T-helper 2 cell treated with Interferon-gamma antibody and Interleukin-4, amounts not matched to agents 5 μg/mL and 100 μg/mL, for 36 hours (primary cell): ENCODE measurements at places on chromosomes 16 and 17.

DNA sequence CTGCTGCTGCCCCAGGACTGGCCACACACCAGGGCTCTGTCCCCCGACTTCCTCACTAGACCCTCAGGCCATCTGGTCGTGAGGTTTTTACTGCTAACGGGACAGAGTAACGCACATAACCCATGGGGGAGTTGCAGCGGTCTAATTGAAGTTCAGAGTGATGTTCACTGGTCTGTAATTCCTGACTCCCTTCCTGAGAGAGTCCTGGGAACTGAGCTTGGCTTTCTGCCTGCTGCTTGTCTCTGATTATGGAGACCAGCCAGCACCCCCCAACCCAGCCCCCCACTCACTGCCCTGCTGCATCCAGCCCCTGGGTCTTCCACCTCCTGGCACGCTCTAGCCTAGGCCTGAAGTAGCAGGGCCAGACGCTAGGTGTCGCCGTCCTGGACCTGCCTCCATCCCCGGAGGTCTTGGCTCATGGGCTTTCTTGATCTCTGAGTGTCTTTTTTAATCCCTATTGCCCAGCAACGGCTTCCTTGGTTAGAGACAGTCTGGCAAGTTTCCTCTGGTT lies 192.9 kb downstream of the CCDC182 start:
- no peaks in the 10 kb centered on the region for H3K36me3 ChIP-seq
- no peak overlapping the region for H3K27ac ChIP-seq
- no peak for DNase-seq
- H3K4me1 ChIP-seq, result peaks cover 3% of the 10 kb centered on the region

- no peaks in the 10 kb centered on the region for H3K36me3 ChIP-seq
- peaks cover 2% of the 10 kb centered on the region for H3K27me3 ChIP-seq
- DNase-seq, result no peak
Observed at GRCh38 chr17:81095383-81095762, 60.4 kb downstream of the BAIAP2 start.

GRCh38 chr17:6187836-6188235 lies 117.7 kb downstream of the WSCD1 start:
- H3K4me3 ChIP-seq, result no peak overlapping the region
- H3K27ac ChIP-seq, result no peak overlapping the region
- no peaks in the 10 kb centered on the region for H3K36me3 ChIP-seq
- DNase-seq, result no peak

DNA sequence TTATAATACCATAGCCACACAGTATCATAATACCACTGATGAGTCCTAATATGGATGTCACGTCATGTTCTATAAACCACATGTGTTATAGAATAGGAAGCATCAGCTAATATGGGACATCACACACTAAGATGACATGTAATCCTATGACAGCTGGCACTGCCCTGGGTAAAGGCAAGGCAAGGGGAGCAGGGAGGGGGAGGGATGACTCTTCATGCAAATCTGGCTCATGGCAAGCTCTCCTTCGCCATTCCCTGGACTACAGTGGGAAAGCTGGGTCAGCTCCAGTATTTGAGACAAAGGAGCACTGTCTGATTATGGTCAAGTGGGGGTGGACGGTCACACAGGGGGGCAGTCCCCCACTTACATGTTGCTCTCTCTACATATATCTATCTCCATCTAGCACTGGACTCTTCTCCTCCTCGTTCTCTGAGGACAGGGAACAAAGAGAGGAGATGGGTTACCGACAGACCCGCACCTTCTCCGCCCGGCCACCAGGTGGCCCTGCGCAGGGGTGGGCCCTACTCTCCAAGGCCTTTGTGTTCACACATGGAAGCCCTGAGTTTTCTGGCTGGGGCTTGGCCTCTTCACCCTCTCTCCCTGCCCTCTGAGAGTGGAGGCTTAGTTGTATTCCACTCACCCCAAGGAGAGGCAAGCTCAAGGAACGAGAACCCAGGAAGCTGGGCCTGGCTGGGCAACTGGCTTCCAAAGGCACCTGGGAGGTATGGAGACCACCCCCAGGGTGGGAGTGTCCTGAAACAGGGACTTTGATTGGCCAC lies 23.4 kb upstream of the MPO start:
- peaks cover 16% of the 10 kb centered on the region for H3K36me3 ChIP-seq
- no peak overlapping the region for H3K27ac ChIP-seq
- no peak overlapping the region for H3K4me3 ChIP-seq
- no peak for DNase-seq

DNA sequence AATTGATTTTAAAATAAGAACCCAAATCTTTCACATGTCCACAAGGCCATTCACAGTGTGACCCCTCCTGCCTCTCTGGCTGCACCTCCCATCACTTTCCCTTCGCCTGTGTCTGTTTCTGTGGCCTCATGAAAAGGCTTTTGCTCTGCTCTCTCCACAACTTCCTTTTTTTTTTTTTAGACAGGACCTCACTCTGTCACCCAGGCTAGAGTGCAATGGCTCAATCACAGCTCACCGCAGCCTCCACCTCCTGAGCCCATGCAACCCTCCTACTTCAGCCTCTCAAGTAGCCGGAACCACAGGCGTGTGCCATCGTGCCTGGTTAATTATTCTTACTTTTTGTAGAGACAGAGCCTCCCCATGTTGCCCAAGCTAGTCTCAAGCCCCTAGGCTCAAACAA lies 197.1 kb downstream of the ABCC12 start:
- H3K27me3 ChIP-seq, result no peaks in the 10 kb centered on the region
- H3K4me3 ChIP-seq, result no peak overlapping the region

DNA sequence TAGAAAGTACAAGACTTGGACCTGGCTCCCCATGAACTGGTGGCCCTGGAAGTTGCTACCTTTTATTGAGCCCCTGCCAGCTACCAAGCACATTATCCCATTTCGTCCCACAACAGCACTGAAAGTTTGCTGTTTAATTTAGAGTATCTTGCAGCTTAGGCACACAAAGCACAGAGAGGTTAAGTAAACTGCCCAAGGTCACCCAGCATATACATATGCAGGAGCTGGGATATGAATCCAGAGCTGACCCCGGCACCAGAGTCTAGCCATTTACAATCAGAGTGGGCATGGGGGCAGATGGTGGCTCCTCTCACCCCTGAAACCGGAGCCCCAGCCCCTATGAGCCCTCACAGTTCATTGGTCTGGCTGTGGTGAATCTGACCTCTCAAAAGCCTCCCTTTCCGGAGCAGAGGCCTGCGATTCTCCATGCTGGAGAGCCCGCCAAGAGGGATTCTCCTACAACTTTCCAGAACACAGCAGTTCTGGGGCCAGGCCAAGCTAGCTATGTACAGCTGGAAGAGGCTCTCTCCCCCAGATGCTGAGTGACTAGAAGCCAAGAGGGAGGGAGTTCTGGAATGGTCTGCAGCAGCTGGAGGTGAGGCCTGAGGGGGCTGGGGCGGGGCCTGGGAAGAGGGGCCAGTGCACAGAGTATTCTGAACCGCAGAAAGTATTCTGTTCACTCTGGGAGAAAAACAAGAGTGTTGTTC lies 58.3 kb downstream of the SREBF1 start:
- H3K27ac ChIP-seq, result no peak overlapping the region
- H3K36me3 ChIP-seq, result no peaks in the 10 kb centered on the region
- H3K27me3 ChIP-seq, result peaks cover 12% of the 10 kb centered on the region
- H3K4me1 ChIP-seq, result no peaks in the 10 kb centered on the region
- no peak overlapping the region for H3K4me3 ChIP-seq

DNA sequence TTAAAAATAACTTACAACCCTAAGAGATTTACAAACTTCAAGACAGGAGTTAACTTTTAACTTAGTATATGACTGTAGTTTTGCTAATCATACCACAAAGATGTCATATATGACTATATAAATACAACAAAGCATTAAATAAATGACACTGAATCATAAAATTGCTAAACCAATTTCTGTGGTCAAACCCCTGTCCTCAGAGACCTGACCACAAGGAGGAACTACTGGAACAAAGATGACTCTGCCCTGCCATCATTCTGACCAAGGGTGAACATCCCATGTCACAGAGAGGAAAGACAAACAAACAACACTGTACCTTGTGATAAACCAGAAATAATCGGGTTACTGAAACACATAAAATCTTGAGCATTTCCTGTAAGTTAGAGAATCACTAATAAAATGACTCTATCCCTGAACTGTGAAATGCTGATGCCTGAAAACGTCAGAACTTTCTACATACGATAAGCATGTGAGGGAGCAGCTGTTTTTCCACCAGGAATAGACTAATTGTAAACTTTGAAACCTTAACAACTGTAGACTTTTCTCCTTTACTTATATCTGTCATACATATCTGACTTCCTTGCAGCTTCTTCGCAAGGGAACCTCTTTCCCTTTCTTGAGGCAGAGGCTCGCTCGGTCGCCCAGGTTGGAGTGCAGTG lies 47.9 kb downstream of the WDR59 start:
- H3K4me3 ChIP-seq, result no peak overlapping the region
- peaks cover 32% of the 10 kb centered on the region for H3K36me3 ChIP-seq
- no peak overlapping the region for H3K27ac ChIP-seq

GRCh38 chr17:16122697-16123434 lies 92.5 kb downstream of the NCOR1 start:
- no peak overlapping the region for H3K4me3 ChIP-seq
- no peaks in the 10 kb centered on the region for H3K4me1 ChIP-seq

GRCh38 chr16:21524068-21524751 lies 75.2 kb upstream of the METTL9 start:
- H3K27me3 ChIP-seq, result peaks cover 8% of the 10 kb centered on the region
- no peak for DNase-seq
- no peak overlapping the region for H3K27ac ChIP-seq
- H3K36me3 ChIP-seq, result peaks cover 2% of the 10 kb centered on the region
- H3K4me3 ChIP-seq, result no peak overlapping the region

- H3K4me1 ChIP-seq, result peaks cover 24% of the 10 kb centered on the region
- no peak overlapping the region for H3K4me3 ChIP-seq
- H3K27ac ChIP-seq, result no peak overlapping the region
- peaks cover 41% of the 10 kb centered on the region for H3K36me3 ChIP-seq
- H3K27me3 ChIP-seq, result no peaks in the 10 kb centered on the region
Observed at GRCh38 chr17:2176499-2177169, 121.7 kb downstream of the HIC1 start.

DNA sequence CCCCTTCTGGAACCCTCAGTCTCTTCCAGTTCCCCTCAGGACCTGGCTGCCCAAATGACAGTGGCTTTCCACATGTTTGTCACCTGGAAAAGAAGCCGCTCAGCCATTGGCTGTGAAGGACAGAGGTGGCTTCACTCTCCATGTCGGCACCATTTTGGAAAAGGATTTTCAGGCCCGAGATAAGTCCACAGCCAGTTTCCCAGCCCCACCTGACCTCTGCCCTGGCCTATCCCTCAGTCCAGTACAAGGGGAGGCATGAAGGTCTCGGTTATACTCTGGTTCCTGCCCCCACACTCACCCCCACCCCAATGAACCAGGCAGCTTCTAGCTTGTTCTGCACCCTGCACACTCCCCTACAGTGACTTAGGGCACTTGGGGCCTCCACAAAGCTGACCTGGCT lies 15.2 kb downstream of the AOC3 start:
- no peak overlapping the region for H3K27ac ChIP-seq
- H3K27me3 ChIP-seq, result peaks cover 5% of the 10 kb centered on the region
- DNase-seq, result no peak
- H3K4me3 ChIP-seq, result no peak overlapping the region
- H3K4me1 ChIP-seq, result no peaks in the 10 kb centered on the region
- H3K36me3 ChIP-seq, result no peaks in the 10 kb centered on the region

- no peaks in the 10 kb centered on the region for H3K27me3 ChIP-seq
- peak overlapping the region; percentile 99 for H3K4me3 ChIP-seq
- peak; percentile 32 for DNase-seq
- peaks cover 47% of the 10 kb centered on the region for H3K36me3 ChIP-seq
- H3K27ac ChIP-seq, result peak overlapping the region; percentile 98
- peaks cover 66% of the 10 kb centered on the region for H3K4me1 ChIP-seq
Observed at GRCh38 chr17:45225051-45225700, 3.5 kb downstream of the FMNL1 start.

GRCh38 chr17:64192589-64192988 lies 62.6 kb upstream of the ERN1 start:
- no peaks in the 10 kb centered on the region for H3K4me1 ChIP-seq
- no peak overlapping the region for H3K27ac ChIP-seq
- no peak overlapping the region for H3K4me3 ChIP-seq
- H3K27me3 ChIP-seq, result no peaks in the 10 kb centered on the region
- DNase-seq, result no peak
- peaks cover 9% of the 10 kb centered on the region for H3K36me3 ChIP-seq

- peak overlapping the region; percentile 57 for H3K27ac ChIP-seq
- H3K36me3 ChIP-seq, result peaks cover 10% of the 10 kb centered on the region
- peaks cover 15% of the 10 kb centered on the region for H3K4me1 ChIP-seq
- no peak overlapping the region for H3K4me3 ChIP-seq
- DNase-seq, result no peak
Observed at GRCh38 chr16:67917140-67917851, 14.4 kb downstream of the CTRL start.

GRCh38 chr16:58727028-58727781 lies 6.9 kb downstream of the GOT2 start:
- H3K27me3 ChIP-seq, result no peaks in the 10 kb centered on the region
- peaks cover 11% of the 10 kb centered on the region for H3K36me3 ChIP-seq
- DNase-seq, result no peak
- H3K4me3 ChIP-seq, result no peak overlapping the region

DNA sequence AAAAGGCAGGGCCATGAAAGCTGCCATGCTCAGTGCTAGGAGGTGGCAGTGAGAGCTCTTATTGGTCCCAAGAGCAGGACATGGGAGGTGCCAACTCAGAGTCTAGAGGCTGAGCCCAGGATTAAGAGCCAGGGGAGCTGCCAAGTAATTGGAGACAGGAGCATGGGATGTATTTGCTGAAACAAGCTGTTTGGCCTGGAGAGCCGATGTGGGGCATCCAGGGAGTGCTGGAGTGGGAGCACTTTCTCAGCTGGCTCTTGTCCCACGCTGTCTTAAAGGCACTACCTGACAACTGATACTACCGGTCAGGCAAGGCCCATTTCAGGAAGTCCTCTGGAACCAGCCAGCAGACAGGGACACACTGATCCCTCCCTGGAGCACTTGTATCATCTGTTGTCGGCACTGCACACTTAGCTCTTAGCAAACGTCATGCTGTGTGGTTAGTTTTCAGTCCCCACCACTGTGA lies 19.3 kb downstream of the ANKFN1 start:
- no peak overlapping the region for H3K27ac ChIP-seq
- no peak for DNase-seq
- no peaks in the 10 kb centered on the region for H3K4me1 ChIP-seq
- H3K36me3 ChIP-seq, result no peaks in the 10 kb centered on the region

- no peak for DNase-seq
- H3K36me3 ChIP-seq, result no peaks in the 10 kb centered on the region
- H3K27me3 ChIP-seq, result peaks cover 81% of the 10 kb centered on the region
- H3K4me3 ChIP-seq, result peak overlapping the region; percentile 71
Observed at GRCh38 chr17:55263569-55264277, 1.0 kb upstream of the HLF start.

DNA sequence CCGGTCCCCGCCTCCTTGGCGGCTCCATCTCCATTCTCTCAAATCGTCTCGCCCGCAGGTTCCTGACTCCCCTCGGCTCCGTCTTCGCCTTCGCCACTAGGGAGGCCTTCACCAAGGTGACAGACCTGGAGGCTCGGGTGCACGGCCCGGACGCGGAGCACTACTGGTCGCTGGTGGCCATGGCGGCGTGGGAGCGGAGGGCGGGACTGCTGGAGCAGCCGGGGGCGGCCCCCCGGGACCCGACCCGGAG lies 862 bp downstream of the GLTPD2 start:
- H3K36me3 ChIP-seq, result peaks cover 3% of the 10 kb centered on the region
- H3K4me1 ChIP-seq, result peaks cover 25% of the 10 kb centered on the region
- H3K4me3 ChIP-seq, result peak overlapping the region; percentile 73
- peak overlapping the region; percentile 68 for H3K27ac ChIP-seq
- DNase-seq, result no peak

GRCh38 chr17:56262803-56263202 lies 109.5 kb downstream of the ANKFN1 start:
- no peaks in the 10 kb centered on the region for H3K36me3 ChIP-seq
- peaks cover 11% of the 10 kb centered on the region for H3K27me3 ChIP-seq
- no peaks in the 10 kb centered on the region for H3K4me1 ChIP-seq
- H3K27ac ChIP-seq, result no peak overlapping the region

- H3K27me3 ChIP-seq, result no peaks in the 10 kb centered on the region
- DNase-seq, result no peak
- H3K4me1 ChIP-seq, result no peaks in the 10 kb centered on the region
Observed at GRCh38 chr17:9331279-9332131, 244.1 kb downstream of the STX8 start.
